Ammon's horn (tissue), 1 donor: ENCODE measurements at places on chromosomes 7 and 10.

DNA sequence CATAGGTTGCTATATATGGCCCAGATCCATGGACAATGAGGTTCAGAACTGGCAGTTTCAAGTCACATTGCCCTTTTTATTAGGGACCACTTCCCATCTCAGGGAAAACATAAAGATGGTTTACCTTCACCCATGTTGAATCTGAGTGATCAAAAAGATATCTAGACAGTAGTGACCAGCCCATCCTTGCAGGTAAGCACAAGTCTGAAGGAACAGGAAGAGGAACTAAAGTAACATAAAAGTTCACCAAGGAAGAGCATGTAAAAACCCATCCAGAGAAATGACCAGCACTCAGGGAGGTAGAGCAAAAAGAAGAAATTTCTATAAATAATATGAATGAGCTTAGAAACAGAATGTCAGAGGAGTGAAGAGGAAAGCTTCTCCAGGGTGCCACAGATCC, 382.5 kb downstream of the PARD3 start:
- no peak for DNase-seq

DNA sequence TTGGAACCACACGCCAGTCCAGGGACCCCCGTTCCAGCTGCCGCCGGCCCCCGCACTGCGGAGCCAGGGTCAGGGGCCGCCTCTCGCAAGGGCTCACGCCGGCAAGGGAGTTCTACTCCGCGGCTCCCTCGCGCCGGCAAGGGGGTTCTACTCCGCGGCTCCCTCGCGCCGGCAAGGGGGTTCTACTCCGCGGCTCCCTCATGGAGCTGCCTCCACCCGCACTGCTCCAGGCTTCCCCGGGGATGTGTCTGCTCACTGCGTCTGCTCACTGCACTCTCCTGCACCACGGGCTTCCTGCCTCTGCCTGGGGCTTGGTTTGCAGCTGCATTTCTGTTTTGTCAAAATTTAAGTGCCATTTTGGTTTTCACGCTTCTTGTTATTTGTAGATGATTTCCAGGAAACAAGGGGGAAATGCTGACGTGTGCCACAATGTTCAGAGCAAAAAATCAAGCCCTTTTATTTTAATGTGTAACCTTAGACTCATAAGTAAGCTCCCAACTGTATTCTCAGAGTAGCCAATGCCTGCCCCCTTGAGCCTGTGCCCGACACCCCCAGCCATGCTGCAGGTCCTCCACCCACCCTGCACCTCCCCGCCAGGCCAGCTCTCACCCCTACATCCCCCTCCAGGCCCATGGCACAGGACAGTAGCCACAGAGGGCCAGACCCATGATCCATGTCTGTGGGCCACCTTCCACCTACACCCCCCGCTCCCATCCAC, 246.2 kb downstream of the MAD1L1 start:
- DNase-seq: no peak

DNA sequence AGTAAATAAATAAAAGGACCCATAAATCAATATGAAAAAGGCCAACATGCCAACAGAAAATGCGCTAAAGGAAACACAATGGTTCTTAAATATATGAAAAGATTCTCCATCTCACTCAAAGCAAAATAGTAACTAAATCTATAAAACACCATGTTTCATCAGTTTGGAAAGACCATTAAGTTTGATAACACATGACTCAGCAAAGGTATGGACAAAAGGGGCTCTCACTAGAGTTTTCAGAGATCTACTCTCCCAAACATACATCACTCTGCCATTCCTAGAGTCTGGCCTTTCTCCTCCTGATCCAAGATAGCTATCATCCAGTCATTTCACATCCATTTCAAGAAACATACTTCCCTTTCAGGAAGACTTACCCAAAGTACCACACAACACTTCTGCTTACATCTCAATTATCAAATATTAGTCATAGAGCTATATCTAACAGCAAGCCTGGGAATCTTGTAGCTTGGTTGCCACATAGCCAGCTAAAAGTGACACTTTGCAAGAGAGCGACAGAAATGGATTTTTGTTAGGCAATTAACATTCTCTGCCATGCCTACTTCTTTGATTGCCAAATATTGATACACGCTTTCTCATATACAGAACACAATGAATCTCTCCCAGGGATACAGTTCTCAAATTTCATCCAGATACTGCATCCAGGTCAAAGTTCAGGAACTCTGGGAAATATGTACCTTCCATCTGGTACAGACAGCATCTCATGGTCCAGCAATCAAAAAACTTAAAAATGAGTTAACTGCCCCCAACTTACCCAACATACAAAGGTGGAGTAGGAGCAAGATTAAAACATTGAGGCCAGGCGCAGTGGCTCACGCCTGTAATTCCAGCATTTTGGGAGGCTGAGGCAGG, 28.8 kb downstream of the TOMM7 start:
- no peak for DNase-seq

GRCh38 chr7:12386313-12386740, 17.3 kb downstream of the VWDE start:
- DNase-seq: no peak

- no peak for DNase-seq
Measured at GRCh38 chr7:143396182-143396581, 12.5 kb downstream of the EPHA1 start.

DNA sequence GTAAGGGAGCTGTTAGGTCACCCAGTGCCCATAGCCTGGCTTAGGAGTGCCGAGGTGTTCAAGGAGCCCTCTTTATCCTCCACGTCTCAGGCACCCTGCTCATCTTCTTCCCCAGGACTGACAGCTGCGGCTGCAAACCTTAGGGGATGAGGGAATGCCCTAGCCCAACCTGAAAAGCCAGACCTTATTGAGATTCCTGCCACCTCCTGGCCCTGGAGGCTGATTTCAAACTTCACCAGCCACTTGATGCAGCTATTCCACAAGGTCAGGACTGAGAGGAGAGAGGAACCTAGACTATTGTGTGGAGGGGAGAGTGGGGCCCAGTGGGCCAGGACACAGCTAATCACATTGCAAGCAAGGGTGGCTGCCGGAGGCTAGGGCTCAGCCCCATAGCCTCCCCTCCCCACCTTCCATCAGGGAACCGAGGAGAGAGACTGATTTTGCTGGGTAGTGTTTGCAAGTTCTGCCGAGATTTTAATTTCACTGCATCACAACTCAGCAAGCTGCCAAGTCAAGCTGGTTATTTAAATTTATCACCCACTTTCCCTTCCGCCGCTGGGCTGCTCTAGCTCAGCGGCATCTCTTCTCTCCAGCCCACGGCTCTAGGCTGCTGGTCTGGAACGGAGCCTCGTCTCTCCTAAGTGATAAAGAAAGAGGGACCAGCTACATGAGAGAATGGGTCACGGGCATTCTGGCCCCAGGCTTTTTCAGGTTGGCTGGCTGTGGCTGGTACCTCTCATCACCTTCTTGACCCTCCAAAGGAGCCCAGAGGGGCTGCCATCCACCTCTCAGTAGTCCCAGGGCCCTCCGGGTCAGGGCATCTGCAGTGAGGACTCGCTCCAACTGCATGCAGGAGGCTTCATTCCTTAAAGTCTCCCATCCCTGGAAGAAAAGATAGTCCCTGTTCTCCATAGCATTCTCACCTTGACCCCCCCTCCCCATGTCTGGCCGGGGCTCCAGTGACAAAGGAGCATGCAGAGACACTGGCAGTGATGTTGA, 66.7 kb downstream of the PAX2 start:
- DNase-seq: peak; percentile 46

DNA sequence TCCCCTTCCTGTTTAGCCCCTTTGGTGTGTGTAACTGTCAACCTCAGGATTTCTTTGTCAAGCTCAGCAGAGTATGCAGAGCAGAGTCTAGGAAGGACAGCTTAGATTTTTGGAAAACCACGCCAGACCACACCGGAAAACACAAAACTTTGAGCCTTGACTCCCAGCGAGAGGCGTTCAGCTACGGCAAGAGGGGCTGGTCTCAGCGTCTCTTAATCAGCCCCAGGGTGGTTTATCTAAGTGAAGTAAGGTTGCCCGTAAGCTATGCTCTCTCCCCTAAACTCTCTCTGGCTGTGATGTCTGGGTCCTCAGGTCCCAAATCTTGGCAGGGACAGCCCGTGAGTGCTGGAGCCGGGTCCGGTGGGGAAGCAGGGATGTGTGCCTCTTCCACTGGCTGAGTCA, 230.9 kb downstream of the KLF6 start:
- no peak for DNase-seq

DNA sequence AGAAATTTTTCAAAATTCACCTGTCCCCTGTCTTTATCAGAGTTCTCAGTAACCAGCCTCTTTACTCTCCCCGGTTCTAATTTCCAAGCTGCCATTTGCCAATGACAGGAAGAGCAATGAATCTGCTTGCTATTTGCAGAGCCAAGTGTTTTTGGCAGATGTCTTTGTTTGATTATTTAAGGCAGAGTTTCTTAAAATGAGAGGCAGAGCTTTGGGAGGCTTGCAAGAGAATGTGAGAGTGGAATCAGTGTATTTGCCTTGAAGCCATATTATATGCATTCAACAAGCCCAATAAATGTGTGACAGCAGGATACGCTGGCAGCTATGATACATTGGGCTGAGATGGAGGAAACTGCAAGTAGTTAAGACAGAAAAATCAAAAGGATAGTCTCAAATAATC, 196.5 kb downstream of the PHF14 start:
- DNase-seq: peak; percentile 47

- no peak for DNase-seq
Measured at GRCh38 chr10:68633816-68634466, 73.8 kb downstream of the TET1 start.

DNA sequence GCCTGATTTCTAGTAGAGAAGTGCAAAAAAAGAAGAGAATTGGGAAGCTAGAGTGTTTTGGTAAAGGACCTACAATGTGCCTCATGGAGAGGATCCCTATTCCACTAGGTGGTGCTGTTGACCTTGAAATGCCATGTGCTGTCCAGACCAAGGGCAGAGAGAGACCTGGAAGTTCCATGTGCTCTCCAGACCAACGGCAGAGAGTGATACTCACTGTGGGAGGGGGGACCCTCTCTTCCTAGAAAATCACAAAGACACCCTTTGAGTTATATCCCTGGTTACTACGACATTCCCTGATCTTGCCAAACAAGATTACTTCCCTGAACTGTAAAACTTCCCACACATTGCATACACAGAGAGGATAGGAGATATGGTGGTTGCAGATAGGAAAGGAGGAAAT, 212.7 kb upstream of the ZNF804B start:
- DNase-seq: peak; percentile 38

GRCh38 chr7:158244430-158244829, 343.2 kb downstream of the PTPRN2 start:
- DNase-seq: no peak

GRCh38 chr7:2598154-2598823, 33.5 kb upstream of the TTYH3 start:
- DNase-seq: no peak

- no peak for DNase-seq
Measured at GRCh38 chr10:31404640-31405039, 85.6 kb downstream of the ZEB1 start.

DNA sequence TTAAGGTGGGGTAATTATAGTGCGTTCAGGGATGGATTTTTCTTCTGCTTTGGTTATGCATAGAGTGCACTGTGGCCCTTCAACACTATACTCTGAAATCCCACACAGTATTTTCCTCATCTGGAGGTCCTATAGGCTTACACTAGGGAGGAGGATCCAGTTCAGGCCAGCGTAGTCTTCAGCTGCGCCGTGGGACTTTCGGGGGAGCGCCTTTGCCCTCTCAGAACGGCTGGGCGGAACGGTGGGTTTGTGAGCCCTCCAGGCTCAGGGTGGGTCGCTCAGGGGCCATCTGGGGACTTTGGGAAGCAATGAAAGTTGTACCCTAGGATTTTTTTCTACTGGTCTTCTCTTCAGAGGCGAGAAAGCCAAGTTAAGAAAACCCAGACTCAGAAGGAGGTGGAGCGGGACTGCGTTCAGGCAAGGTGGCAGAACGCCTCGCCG, 652 bp upstream of the VPS26A start:
- no peak for DNase-seq

GRCh38 chr10:123682477-123682876, 16.3 kb downstream of the GPR26 start:
- DNase-seq: no peak
